ENCODE measurements at places on chromosomes 1 and 21. TPM values are rescaled to one million over a fixed set of nuclear protein-coding genes. Genes with fewer than 3 reads are reported as not detected.

SPRR2F gene
- not detected for total RNA-seq

ST6GALNAC3 gene
- total RNA-seq = 3.8 TPM

C1orf185 gene
- total RNA-seq = not detected

FGR gene
- 0.50 TPM for total RNA-seq

TPTE gene
- total RNA-seq = not detected

All from nasal cavity respiratory epithelium epithelial cell of viscerocranial mucosa (primary cell).